Thymus (tissue), 14 donors: ENCODE measurements at places on chromosomes 3 and 15. TPM values are rescaled to one million over a fixed set of nuclear protein-coding genes. Genes with fewer than 3 reads are reported as not detected.

CLRN1 gene
- total RNA-seq: under 0.01 TPM

GPR160 gene
- 7.7 TPM for total RNA-seq

GRCh38 chr3:129314386-129315222 is 35.9 kb downstream of the HMCES start:
- DNase-seq: peak; percentile 57

- no peak for DNase-seq
These were observed 3.4 kb upstream of the MEIS2 start for GRCh38 chr15:37103475-37104423.

DNA sequence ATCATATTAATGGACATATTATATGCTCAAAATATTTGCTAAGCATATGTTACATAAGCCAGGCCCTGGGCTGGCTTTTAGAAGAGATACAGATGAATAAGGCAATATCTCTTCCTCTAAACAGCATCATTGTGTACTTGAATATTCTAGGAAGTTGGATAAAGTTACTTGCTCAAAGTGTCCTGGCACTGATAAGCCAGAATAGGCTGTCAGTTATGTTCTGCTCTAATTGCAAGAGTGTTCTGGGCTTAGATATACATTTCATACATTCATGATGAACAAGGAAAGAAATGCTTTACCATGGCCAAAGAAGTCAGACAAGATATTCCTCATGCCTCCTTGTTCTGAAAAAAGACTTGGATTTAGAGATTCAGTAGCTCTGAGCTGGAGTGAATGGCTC is 40.7 kb downstream of the KBTBD12 start:
- no peak for DNase-seq

GRCh38 chr3:109430911-109431563 is 93.7 kb upstream of the DPPA4 start:
- DNase-seq: no peak

DNA sequence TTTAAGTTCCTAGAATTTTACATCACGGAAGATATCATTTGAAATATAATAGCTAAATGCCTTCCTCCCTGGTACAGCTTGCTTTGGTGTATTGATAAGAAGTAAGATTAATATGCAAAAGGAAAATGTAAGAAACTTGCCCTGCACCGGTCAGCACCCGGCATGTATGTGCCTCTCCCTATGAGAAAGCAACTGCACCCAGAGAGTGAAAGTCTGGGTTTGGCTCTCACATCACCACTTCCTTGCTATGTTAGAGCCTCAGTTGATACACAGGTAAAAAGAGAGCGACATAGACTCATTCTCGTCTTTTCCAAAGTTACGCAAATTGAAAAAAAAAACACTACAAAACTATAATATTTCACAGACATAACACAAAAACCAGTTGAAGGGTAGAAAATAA is 96.7 kb downstream of the FOXP1 start:
- DNase-seq: no peak

- no peak for DNase-seq
These were observed 748.6 kb upstream of the GBE1 start for GRCh38 chr3:82509951-82510603.

DNA sequence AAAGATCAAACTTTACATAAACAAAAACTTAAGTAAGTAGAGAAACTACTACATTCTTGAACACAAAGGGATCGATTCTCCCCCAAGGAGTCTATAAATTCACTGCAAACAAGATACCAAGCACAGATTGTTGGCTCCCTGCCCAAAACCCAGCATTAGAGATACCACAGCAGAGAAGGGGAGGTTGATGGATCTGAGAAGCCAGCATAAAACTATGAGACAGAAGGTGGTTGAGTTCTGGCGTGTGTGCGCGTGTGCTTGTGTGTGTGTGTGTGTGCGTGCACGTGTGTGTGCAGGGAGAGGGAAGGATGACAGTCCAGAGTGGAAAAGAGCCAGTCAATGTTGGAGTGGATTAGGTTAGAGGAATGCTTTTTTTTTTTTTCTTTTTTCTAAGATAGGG is 143.2 kb upstream of the PRR20G start:
- DNase-seq: no peak

DNA sequence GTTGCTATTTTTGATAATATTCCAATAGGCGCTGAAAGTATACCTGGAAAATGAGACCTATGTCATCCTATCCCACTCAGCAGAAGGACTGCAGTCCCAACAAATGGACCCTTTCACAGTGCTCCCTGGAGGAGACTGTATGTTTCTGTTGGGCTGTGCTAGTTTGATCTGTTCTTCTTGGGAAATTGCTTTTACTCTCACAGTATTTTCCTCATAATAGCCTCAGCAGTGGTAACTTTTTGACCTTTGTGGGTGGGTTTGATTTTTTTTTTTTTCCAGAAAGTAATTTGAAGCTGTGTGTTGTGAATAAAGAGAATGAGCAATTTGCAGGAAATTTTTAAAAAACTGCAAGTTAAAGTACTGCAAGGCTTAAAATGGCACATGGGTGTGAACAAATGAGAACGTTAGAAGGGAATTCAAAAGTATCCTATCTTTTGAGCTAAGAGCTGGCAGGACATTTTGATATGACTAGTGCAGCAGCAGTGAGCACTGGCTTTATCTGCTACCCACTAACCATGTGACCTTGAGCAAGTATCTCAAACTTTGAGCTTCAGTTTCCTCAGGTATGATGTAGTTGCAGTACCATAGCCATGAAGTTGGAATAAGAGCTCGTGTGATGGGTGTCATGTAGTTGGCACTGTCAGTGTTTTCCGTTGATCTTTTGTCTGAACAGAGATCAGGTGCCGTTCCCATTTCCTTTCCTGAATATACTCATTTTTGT is 118.4 kb downstream of the ATG7 start:
- DNase-seq: no peak
